NCI-H2081 (cell line): ENCODE measurements at places on chromosomes 4 and X.

DNA sequence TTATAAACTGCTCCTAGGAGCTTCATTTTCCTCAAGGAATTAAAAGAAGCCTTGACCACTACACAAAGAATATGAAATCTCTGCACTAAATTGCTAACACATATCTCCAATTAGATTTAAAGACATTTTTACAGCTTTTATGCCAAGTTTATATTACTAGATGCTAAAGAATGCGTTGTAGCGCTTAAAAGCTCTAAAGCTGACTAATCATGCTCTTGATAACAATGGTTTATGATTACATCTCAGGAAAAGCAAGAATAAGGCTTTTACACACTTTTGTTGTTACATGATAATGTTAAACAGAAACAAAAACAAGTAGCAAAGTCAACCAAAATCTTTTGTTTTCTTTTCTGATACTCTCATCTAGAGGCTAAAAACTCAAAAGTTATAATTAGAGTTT is 44.7 kb downstream of the SLC10A7 start:
- no peak for DNase-seq

GRCh38 chr4:87910795-87911194 is 64.7 kb upstream of the SPP1 start:
- DNase-seq, result no peak

DNA sequence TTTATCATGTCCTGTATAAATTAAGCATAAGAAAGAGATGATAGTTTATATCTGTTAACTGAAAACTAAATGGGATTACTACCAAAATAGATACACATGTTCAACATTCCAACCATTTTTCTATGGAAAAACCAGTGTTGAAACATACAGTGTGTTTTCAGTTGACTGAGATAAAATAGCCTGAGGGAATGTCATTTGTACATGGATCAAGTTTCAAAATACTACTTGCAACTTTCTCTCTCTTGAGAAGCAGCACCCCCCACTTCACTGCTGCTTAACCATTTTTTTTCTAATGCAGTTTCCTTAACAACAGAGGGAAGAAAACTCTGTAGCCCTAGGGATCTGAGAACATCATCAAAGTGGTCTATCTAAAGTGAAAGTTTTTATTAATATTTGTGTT is 70.8 kb downstream of the NPNT start:
- no peak for DNase-seq

DNA sequence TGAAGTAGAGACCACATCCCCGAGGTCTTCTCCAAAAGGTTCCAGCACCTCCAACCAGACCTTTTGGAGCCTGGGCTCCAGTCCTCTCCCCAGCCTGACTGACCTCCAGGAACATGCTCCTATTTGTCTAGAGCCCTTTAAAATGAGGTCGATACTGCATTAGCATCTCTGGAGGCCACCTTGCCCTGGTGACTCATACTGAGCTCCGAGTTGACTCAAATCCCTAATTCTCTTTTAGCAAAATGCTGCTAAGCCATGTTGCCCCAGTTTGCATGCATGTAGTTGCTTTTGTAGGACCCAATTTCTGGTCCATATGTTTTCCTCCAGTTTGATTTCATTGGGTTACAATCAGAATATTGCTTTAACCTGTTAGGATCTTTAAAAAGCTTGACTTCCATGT is 43.5 kb upstream of the CITED1 start:
- no peak for DNase-seq

- DNase-seq, result no peak
Measured at GRCh38 chr4:119138046-119138445, 2.4 kb downstream of the MYOZ2 start.

DNA sequence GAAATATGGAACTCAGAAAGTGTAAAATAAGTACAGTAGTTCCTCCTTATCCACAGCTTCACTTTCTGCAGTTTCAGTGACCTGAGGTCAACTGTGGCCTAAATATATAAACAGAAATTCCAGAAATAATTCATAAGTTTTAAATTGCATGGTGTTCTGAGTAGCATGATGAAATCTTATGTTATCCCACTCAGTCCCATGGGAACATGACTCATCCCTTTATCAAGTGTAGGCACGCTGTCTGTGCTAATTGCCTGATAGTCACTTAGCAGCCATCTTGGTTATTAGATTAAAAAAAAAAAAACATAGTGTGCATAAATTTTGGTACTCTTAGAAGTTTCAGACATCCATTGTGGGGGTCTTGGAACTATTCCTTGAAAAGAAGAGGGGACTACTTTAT is 983.4 kb upstream of the ADGRL3 start:
- DNase-seq, result no peak

GRCh38 chr4:126799416-126799815 is 833.3 kb upstream of the INTU start:
- DNase-seq, result no peak

- peak; percentile 46 for DNase-seq
Measured at GRCh38 chr4:80071604-80072227, 1.3 kb downstream of the ANTXR2 start.

DNA sequence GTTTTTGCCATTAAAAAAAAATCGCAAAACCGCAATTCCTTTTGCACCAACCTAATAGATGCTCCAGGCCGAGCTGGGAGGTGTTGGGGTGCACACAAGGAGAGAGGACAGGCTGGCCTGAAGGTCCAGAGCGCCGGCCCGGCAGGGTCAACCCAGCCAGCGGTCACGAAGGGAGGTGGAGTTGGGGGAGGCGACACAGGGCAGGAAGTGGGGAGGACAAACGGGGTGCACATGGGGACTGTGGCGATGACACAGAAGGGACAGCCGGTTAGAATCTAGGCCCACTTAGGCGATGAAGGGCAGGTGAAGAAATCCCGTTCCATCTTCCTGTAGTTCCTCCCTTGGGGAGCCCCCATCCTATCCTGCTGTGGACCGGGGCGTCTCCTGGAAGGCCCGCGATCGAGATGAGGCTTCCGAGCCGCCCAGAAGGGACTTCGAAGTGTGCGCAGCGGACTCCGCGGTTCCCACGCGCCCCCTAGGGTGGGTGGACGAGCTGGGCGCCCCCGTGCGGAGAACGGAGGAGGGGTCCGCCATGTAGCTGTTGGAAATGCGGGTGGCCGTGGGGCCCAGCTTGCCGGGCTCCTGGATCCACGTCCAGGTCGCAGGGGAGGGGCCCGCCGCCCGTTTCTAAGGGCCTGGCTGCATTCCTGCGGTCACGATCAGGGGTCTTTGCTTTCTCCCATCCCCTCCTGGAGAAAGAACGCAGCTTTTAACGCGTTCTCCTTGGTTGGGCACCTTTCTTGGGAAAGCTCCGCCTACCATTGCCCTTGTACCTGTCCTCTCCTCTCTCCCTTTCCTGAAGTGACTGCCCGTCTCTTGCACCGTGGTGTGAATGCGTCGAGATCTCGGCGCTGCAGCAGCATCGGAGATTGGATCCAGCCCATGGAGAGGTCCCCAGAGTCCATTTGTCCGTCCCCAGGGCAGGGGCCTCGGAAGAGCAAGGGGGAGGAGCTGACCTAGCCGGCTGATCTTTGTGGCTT is 17.0 kb upstream of the HPF1 start:
- DNase-seq, result no peak

- no peak for DNase-seq
Measured at GRCh38 chrX:10725071-10725470, 104.7 kb upstream of the MID1 start.

GRCh38 chrX:124300405-124300804 is 32.1 kb upstream of the TEX13D start:
- DNase-seq, result no peak

DNA sequence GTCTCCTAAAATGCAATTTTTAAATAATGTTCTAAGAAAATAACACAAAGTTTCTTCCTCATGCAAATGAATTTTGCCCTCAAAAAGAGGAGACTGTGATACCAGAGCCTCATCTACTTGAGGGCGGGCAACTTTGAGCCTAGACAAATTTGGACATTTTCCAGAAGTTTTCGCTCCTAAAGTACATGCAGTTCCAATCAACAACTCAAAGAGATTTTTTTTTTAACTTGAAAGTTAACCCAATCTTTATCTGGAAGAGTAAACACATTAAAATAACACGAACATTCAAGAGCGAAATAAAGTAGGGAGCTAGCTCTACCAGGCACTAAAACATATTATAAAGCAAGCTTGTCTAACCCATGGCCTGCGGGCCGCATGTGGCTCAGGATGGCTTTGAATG is 29.4 kb upstream of the FBXW7 start:
- no peak for DNase-seq
